ENCODE measurements at places on chromosomes 2 and 18. TPM values are rescaled to one million over a fixed set of nuclear protein-coding genes. Genes with fewer than 3 reads are reported as not detected.

- no peaks in the 10 kb centered on the region for H3K27me3 ChIP-seq
- H3K27ac ChIP-seq = no peak overlapping the region
- H3K4me1 ChIP-seq = no peaks in the 10 kb centered on the region
- DNase-seq = no peak
- no peak overlapping the region for H3K4me3 ChIP-seq
Measured at GRCh38 chr2:144402251-144402650, 117.7 kb downstream of the ZEB2 start.

GRCh38 chr2:69450735-69451416 lies 13.6 kb upstream of the NFU1 start:
- no peak overlapping the region for H3K4me3 ChIP-seq
- no peaks in the 10 kb centered on the region for H3K27me3 ChIP-seq
- H3K27ac ChIP-seq = no peak overlapping the region

DNA sequence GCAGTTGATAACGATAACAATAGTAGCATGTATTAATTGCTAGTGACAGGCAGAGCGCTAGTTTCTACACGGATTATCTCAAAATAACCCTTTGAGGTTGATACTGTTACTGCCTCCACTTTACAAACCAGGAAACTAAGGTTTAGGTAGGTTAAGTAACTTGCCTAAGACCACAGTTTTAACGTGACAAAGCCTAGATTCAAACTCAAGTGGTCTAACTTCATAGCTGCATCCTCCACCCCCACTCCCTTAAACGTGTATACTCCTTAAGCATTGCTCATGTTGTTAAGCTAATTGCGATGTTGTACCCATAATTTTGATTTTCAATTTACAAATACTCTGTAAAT lies 1.2 kb downstream of the ME2 start:
- peaks cover 4% of the 10 kb centered on the region for H3K4me1 ChIP-seq
- peak overlapping the region; percentile 76 for H3K4me3 ChIP-seq
- no peaks in the 10 kb centered on the region for H3K27me3 ChIP-seq
- H3K36me3 ChIP-seq = no peaks in the 10 kb centered on the region
- no peak for DNase-seq
- peak overlapping the region; percentile 100 for H3K27ac ChIP-seq

- DNase-seq = no peak
- H3K4me1 ChIP-seq = no peaks in the 10 kb centered on the region
- H3K27me3 ChIP-seq = no peaks in the 10 kb centered on the region
- no peak overlapping the region for H3K4me3 ChIP-seq
- H3K27ac ChIP-seq = no peak overlapping the region
- H3K36me3 ChIP-seq = no peaks in the 10 kb centered on the region
Measured at GRCh38 chr2:202762556-202762955, 109.0 kb downstream of the ICA1L start.

CYP26B1 gene
- 1.0 TPM for total RNA-seq

ASPRV1 gene
- 0.82 TPM for total RNA-seq

CACNB4 gene
- total RNA-seq = 0.44 TPM

All from colonic mucosa (tissue), 4 donors.